ENCODE measurements at places on chromosomes 5 and 9.

DNA sequence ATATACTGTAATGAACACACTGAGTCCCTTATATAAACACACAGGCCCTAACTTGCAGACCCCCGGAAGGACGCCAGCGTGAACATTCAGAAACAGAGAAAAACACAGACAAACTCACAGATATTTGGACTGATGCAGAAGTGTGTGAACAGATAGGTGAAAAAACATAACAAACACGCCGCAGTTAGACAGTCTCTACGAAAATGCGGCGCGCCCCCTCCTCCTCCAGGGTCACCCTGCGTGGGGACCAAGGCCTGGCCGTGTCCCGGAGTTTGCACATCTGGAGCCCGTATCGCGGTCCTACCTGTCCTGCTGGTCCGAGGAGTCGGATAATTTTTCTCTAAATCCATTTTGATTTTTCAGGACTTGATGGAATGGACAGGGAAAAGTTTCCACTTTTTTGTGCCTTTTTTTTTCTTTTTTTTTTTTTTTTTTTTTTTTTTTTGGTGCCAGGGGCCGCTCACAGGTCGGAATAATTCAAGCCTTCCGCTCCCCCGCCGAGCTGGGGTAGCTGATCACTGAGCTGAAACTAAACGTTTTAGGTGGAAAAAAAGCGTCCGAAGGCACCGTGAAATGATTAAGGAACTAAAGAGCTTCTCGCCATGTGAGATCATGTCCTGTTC is at the start of gene PAX5:
Gene PAX5 (minus strand): TSS at position 587 of the 623 bp plus-strand sequence. CDS start 237 bp downstream, at position 350.
- no peak for DNase-seq

GRCh38 chr5:114089259-114089658 is 272.6 kb upstream of the KCNN2 start:
- no peak for DNase-seq

- peak; percentile 26 for DNase-seq
Measured at GRCh38 chr5:88785746-88786565, 97.0 kb downstream of the MEF2C start.

- DNase-seq: no peak
Measured at GRCh38 chr9:125701351-125701750, 5.7 kb downstream of the MAPKAP1 start.

- peak; percentile 28 for DNase-seq
Measured at GRCh38 chr9:69645488-69645887, 26.7 kb downstream of the APBA1 start.

- no peak for DNase-seq
Measured at GRCh38 chr9:91374939-91375338, 13.2 kb upstream of the AUH start.

GRCh38 chr5:59054963-59055528 is 472.2 kb downstream of the RAB3C start:
- DNase-seq: no peak

DNA sequence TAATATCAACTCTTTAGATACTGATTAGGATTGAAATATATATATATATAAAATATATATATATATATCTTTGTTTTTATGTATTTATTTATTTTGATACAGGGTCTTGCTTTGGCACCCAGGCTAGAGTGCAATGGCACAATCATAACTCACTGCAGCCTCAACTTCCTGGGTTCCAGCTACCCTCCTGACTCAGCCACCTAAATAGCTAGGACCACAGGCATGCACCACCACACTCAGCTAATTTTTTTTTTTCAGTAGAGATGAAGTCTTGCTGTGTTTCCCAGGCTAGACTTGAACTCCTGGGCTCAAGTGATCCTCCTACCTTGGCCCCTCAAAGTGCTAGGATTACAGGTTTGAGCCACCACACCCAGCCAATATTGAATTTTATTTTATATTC is 20.6 kb upstream of the CDH6 start:
- no peak for DNase-seq

DNA sequence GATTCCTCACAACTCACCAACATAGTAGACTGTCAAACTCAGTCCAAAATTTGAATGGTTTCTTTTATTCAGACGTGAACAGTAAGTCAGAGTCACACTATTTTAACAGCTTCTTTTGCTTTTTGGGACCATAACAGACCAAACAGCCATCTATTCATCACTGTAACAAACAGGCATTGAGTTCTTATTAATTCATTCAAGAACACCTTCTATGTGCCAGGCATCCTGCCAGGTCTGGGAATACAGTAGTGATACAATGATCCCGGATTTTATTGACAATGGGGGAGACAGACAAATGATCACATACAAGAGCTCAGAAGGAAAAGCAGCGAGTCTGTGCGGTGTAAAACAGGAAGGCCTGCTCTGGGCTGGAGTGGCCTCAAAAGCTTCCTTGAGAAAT is 153.3 kb upstream of the ERCC6L2 start:
- no peak for DNase-seq

- DNase-seq: no peak
Measured at GRCh38 chr5:111792471-111793058, 35.6 kb upstream of the NREP start.

GRCh38 chr9:131407717-131408195 is 13.9 kb downstream of the PRRC2B start:
- no peak for DNase-seq
